ENCODE measurements at places on chromosomes 4 and X.

DNA sequence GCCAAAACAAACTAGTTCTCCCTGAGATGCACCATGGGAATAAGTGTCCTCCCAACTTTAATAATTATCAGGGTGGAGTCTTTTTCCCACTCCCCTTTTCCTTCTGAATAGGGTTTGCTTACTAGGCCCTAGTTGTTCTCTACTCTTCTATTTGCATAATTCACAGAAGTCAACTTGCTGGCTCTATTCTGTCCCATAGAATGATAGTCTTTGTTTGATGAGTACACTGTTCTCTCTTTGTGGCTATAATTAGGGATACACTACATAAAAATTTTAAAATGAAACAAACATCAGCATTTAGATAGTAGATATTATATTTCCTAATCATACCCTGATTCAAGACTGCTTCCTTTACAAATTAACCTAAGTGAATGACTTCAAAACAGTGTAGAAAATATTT lies 10.3 kb downstream of the PDHA2 start:
- no peak for DNase-seq

DNA sequence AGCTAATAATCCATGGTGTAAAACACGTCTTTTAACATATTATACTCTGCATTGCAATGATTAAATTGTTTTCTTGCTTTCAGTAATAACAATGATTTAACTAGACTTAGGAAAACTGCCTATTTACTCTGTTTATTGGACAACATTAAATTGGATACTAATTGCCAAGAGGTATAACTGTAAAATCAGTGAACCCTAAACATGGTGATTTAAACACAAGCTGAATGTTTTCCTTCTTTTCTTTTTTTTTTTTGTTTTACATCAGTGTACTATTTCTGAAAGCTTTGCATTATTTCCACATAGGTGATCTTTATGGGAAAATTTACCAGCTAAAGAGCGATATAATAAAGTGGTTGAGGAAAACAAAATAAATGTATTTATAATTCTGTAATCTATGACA lies 276.7 kb downstream of the PCDH7 start:
- DNase-seq: no peak

GRCh38 chr4:77209936-77210335 lies 52.9 kb downstream of the CCNG2 start:
- DNase-seq: no peak

DNA sequence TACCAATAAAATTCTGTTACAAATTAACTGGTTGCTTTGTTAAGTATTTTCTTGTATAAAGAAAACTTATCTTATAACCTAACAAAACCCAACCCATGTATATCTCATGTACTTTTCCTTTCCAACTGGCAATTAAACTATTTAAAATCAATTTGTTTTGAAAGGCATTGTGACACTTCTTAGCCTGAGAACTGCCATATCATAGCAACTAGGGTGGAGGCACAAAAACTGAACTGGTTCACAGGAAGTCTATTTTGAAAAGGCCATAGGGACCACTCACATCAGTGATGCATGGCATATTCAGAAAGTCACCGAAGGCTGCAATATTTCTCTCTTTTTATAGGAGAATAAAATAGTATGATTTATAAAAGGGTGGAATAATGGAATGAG lies 40.5 kb upstream of the ARSJ start:
- no peak for DNase-seq

DNA sequence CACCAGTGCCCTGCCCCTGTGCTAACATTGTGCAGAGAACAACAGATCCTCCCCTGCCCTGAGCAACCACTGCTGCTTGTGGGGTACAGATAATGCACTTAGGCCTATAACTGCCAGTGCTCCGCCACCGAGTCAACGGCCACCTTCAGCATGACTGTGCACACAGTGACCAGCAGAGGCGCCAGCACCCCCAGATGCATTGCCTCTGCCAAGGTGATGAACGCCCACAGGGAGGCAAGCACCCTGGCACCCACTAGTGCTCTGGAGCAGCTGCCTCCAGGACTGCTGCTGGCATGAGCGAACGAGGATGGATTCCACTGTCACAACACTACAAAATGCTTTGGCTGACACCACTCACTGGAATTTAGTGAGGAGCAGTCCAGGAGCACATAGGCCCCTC lies 38.2 kb downstream of the SPIN2B start:
- no peak for DNase-seq

DNA sequence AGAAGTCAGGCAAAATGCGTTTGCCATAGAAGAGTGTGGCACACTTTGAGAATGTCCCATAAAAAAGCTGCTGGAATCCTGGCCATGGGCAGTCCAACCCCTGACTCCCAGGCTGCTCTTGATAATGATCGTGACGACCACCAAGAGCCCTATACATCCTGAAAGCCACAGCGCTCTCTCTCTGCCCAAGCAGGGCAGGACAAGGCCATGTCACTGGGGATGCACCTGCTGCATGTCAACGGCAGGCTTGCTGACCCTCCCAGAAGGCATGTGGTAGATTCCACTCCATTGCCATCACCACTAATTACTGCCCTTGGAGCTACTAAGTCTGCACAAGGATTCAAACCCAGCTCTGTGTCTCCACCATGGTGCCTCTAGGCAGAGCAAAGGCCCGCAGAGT lies 144.5 kb downstream of the EVC2 start:
- DNase-seq: no peak

DNA sequence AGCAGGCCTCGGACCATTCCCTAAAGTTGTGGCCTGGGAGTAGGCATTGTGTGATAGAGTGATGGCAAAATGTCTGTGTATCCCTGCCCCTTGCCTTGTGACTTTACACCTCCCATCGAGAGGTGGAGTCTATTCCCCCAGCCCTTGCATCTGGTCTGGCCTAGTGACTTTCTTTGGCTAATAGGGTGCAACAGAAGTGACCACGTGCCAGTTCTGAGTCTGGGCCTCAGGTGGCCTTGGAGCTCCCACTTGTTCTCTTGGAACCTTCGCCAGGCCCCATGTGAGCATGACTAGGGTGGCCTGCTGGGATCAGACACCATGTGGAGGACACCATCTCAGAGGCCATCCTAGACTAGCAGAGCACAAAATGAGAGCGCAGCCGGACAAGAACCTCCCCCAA lies 3.9 kb upstream of the RNF4 start:
- no peak for DNase-seq

- DNase-seq: no peak
Measured at GRCh38 chr4:166432842-166433241, 559.8 kb downstream of the TLL1 start.

- no peak for DNase-seq
Measured at GRCh38 chr4:155304375-155304774, 72.4 kb downstream of the MAP9 start.

GRCh38 chr4:5470318-5471198 lies 237.8 kb downstream of the EVC2 start:
- no peak for DNase-seq

- DNase-seq: no peak
Measured at GRCh38 chr4:7767966-7768365, 171.7 kb downstream of the AFAP1 start.

GRCh38 chrX:97867266-97867665 lies 983.6 kb downstream of the RPA4 start:
- DNase-seq: no peak

DNA sequence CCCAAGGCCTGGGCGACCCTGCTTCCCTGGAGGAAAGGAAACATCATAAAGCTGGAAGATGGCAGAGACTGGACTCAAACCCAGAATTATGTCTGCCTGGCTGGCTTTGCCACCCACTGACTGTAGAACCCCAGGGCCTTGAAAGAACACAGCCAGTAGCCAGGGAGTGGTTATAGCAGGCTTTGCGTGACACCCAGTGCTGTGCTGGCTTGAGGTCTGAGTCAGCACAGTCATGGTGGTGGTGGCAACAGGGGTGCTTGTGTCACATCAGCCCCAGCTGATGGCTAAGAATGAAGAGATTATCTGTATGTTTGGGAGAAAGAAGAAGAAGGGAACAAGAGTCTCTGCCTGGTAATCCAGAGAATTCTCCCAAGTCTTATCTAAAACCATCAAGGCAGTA lies 178.8 kb upstream of the SPIN4 start:
- DNase-seq: no peak
